D721Med (cell line): ENCODE measurements at places on chromosomes 12 and 14.
A peak's percentile ranks its signal among the peaks of the same experiment; 100 is the strongest.

DNA sequence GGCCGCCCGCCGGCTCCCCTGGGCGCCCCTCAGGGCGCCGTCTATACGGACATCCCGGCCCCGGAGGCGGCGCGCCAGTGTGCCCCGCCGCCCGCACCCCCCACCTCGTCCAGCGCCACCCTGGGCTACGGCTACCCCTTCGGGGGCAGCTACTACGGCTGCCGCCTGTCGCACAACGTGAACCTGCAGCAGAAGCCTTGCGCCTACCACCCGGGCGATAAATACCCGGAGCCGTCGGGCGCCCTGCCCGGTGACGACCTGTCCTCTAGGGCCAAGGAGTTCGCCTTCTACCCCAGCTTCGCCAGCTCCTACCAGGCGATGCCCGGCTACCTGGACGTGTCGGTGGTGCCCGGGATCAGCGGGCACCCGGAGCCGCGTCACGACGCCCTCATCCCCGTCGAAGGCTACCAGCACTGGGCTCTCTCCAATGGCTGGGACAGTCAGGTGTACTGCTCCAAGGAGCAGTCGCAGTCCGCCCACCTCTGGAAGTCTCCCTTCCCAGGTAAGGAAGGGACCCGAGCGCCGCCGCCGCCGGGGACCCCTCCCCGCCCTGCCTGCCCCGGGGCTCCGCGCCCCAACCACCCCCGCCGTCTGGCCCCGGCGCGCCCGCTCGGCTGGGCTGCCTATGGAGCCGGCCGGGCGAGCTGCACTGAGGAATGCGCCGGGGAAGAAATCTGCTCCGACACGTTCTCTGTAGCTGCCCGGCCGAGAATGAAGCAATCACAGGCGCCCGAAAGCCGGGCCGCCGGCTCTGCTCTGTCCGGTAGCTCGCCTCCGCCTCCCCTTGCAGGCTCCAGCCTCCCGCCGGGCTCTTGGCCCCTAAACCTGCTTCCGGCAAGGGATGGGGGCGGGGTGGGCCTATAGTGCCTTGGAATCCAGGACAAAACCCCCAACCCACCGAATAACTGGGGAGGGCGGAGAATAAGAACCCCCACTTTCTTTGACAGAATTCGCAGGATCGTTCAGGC is 794 bp downstream of the HOXC13 start:
- no peak for DNase-seq

- no peak for DNase-seq
Observed at GRCh38 chr12:32585680-32586079, 93.4 kb upstream of the DNM1L start.

- DNase-seq: no peak
Observed at GRCh38 chr12:109714141-109714912, 702 bp downstream of the FAM222A start.

- no peak for DNase-seq
Observed at GRCh38 chr14:74919421-74920165, 3.5 kb downstream of the RPS6KL1 start.

DNA sequence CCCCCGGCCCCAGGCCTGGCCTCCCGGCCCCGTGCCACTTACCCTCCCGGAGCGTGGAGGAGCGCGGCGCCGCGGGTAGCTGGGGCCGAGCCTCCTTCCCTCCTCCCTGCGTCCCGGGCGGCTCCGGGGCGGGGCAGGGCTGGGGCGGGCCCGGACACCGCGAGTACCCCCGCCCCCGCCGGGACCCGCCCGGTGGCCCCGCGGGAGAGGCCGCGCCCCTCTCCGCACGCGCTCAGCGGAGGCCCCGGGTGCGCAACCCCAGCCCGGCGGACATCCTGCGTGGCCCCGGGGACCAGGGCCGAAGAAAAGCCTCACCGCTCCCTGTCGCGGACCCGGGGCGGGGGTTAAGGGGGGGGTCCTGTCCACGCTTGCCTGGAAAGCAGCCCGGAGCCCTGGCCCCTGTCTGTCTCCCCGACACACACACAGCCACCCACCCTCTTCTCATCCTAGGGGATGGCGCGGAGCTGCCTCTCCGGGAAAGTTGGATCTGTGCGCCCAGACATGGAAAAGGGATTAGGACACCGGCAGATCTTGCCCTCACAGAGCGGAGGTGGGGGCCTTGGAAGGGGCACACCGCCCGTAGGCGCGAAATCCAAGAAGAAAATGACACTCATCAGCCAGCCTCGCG is at the start of gene SYNE3:
Gene SYNE3 (minus strand): TSS at position 97 of the 628 bp plus-strand sequence. CDS start 40,829 bp downstream, outside the sequence.
- peak; percentile 68 for DNase-seq

- DNase-seq: no peak
Observed at GRCh38 chr12:57476993-57477709, 2.5 kb downstream of the ARHGAP9 start.

DNA sequence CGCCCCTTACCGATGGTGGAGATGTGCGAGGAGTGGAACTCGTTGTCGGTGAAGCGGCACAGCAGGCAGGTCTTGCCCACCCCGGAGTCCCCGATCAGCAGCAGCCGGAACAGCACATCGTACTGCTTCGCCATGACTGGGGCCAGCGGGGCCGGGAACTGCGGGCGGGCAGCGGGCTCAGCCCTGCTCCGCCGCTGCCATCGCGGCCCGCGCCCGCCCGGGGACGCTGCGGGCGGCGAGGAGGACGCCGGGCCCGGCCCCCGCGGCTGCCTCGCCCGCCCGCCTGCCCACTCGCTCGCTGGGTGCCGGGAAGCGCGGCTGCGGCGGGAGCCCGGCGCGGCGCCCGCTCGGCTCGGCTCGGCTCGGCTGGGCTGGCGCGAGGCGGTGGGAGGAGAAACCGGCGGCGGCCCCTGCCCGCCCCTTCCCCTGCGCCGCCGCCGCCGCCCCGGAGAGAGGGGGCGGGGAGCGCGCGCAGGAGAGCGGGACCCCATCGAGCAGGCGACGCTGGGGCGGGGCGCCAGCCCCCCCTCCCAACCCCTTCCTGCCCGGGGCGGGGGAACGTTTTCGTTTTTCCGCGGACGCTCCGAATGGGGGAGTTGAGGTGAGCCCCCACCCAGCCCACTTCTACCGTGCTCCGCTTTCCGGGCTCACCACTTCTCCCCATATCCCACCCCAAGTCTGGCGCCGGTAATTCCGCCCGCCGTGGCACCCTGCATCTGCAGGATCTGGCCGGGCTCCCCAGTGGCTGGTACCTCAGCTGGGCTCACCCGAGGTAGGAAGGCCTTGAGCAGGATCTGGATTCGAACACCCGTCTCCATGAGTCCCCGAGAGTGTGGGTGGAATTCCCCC is at the start of gene RAB15:
Gene RAB15 (minus strand): TSS at position 394 of the 849 bp plus-strand sequence. CDS start 260 bp downstream, at position 134.
- no peak for DNase-seq

- DNase-seq: no peak
Observed at GRCh38 chr12:107666009-107666408, 19.6 kb upstream of the PWP1 start.

DNA sequence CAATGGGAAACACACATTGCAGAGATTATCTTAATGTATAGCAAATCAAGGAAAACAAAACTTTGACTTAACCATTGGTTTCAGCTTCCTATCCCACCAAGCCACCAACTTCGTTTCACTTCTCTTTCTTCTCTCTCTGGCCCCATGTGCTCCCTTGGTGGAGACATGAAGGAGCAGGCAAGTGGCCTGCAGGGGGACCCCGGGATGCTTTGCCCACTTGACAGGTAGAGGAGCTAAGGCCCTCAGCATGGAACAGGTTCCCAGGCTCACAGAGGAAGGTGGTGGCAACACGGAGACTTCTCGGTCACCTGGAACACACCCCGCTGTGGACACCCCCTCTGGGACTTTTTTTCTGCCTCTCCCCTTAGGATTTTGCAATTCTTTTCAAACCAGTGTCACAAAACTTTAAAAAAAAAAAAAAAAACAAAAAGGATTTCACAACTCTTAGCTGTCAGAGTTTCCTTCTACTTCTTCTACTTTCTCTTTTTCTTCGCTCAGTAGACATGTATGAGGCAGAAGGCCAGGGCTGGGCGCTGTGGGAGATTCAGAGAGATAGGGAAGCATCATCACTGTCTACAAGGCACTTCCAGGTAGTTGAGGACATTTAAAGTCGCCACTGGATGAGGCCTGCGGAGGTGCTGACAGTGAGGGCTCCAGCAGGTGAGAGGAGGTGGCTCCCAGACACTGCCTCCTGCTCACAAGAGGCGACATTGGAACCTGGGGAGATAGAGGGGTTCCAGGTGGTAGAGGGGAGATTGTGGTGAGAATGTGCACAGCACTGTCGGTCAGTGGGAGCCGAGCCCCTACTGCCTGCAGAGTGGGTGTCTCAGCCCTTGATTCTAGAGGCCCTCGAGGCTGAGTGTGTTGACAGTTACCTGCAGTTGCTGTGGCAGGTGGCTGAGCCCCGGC is 119.6 kb downstream of the GCH1 start:
- DNase-seq: no peak

DNA sequence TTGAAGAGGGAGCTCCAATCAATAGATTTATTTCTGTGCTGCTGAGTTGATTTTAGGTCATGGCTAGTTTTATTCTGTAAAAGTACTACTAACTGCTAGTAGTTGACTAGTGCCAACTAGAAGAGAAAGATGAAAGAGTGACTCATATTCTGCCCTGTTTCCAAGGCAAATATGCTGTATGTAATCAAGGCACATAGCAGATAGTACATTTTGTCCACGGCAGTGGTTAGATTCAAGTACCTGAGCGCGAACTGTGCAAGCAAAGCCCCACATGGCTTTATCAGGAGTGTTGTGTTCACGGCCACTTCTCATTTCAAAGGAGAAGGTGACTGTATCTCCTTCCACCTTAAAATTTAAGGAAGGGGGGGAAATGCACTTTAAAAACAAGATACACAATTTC is 126.8 kb downstream of the TRAFD1 start:
- no peak for DNase-seq

GRCh38 chr14:37179896-37180502 is 7.6 kb upstream of the SLC25A21 start:
- DNase-seq: no peak

DNA sequence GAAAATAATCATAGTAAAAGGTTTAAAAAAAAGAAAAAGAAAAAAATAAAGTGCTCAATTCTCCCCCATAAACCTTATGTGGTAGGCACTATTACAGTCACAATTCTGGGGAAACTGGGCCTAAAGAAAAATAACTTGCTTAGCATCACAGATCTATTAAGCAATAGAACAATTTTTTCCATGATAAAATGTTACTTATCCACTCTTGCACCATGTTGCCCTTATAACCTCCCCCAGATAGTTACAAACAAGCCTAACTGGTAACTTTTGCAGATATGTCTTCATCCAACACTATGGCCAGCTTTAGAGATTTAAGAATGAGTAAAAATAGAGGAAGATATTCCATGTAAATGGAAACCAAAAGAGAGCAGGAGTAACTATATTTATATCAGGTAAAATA is 164.8 kb downstream of the DUSP6 start:
- DNase-seq: no peak

GRCh38 chr12:26287671-26288381 is 92.5 kb downstream of the SSPN start:
- no peak for DNase-seq

DNA sequence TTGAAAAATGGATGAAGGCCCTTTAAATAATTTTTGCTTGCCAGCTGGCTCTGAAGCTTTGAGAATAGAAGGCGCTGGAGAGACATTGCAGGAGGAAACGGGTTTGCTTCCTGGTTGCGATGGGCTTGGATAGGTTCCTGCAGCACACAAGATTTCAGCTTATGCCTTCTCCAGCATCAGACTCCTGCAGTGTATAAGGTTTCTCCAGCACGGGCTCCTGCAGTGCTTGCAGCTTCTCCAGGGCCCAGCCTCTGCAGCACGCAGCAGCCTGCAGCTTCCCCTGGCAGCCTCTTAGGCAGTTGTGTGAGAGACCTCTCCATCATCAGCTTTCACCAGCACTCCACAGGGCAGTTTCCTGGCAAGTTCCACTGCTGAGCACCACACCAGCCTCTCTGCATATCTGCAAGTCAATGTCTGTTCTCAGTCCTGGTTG is 78.7 kb upstream of the ZDHHC17 start:
- no peak for DNase-seq

DNA sequence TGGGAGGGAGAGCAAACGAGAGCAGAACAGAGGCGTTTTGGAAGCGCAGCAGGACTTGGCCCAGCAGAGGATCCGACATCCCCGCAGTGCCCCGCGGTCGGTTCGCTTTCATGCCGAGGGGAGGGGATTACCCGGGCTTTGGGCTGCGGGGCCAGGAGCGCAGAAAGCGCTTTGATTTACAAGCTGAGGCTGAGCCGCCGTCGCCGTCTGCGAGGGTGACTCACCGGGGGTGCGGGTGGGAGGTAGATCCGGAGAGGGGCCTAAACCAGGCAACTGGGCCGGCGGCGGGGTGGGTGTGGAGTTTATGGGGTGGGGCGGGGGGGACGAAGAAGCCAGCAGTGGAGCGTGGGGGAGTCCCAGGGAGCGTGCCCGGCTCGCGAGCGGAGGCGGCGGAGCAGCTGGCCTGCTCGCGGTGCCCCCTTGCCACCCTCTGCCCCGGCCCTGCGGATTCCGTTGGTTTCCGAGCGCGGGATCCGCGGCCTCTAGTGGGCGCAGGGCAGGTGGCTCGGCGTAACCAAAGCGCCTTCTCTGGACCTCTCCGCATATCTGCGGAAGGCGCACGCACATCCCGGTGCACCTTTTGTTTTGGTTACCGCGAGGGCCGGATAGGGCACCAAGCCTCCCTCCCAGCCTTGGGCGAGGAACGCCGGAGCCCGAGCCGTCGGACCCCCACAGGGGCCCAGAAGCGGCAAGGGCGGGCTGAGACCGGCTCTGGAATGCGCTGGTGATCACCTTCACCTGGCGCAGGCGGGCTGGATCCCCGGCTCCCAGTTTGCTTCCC is 2.6 kb downstream of the SIX4 start:
- DNase-seq: no peak

DNA sequence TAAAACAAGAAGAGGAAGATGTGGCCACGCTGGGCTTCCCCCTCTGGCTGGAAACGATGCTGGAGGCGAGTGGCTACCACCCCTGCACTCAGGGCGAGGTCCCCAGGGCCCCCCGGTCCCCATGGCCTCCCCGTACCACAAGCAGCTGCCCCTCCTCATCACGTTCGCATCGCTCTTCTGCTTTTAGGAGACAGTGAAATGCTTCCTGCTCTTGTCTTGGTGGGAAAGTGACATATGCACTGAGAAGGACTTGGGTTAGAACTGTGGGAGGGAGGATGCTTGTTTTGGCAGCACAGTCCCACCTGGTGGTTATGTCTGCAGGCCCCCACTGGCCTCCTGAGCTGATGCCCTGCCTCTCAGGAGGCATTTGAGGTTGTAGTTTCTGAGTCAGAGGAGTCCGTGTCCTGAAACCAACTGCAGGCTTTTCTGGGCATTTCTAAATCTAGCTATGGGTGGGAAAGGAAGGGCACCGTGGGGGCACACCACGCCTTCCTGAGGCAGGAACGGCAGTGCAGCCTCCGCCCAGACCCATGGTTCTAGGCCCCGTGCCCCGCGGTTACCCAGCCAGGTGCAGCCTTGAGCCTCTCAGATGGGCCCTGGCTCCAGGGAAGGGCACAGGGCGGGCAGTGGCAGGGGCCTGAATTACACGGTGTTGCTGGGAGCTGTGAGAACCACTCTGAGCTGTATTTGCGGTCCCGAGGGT is 139.3 kb downstream of the ADGRD1 start:
- DNase-seq: no peak

DNA sequence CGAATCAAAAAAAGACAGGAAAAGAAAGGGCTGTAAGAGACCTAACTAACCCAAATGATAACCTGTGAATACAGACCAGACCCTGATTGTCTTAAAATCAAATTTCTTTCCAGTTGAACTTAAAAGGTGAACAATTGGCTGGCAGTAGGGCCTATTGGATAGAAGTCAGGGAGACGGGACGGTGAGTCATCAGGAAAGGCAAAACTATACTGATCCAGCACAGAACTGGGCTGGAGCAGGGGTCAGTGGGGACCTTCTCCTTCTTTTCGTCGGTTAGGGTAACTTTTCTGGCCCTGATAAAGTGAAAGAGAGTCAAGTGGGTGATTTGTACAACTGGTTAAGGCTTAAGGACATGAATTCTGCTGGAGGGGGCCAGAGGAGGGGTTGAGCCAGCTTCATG is 84.9 kb upstream of the OTX2 start:
- DNase-seq: no peak

GRCh38 chr12:7403466-7403865 is 40.5 kb downstream of the CD163L1 start:
- no peak for DNase-seq
